Activated naive CD8-positive, alpha-beta T cell treated with anti-CD3 and anti-CD28 coated beads for 36 hours (primary cell): ENCODE measurements at places on chromosomes 11 and 22.

DNA sequence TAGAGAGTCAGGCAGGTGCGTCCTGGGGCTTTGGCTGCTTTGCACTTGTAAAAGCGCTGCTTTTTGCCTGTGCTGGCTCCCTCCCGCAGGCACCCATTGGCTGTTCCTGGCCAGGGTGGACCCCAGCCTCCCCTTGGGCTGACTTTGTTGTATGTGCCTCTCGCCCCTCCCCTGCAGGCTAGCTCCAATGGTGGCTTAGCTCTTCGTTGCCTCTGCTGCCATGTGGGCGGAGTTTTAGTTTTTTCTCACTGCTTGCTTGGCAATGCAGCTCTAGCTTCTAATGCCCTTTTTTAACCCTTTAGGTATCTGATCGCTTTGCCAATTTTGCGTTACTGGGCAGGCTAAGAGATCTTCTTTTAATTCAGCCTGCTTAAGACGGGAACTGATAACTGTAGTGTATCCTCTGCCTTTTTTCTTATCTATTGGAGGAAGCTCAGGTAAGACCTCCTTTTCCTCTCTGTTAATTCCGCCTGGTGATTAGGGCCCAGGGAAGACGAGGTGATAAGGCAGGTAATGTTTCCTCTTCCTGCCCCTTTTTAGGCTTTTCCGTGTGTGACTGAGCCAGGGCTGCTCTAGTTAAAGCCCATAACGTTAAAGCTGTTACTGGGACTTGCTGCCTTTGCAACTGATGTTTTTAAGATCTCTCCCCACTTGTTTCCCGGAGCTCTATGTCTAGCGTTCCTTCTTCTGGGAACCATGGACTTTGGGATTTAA, 11.7 kb upstream of the GLYATL1 start:
- DNase-seq, result peak; percentile 40

- no peak for DNase-seq
Observed at GRCh38 chr11:107359701-107360100, 97.9 kb downstream of the CWF19L2 start.

DNA sequence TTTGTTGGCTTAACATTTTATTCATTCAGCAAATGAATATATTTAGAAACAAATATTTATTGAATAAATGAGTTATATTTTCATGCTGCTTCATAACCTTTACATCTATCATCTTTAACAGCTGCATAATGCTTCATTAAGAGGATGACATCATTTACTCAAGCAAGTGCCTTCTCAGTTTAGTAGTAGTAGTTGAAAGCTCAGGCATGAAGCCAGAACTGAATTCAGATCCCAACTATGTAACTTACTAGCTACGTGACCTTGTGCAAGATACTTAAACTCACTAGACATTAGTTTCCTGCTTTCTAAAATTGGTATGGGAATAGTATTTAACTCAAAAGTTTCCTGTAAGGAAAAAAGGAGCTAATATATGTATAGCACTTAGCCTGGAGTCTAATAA, 90.3 kb downstream of the TMPRSS5 start:
- DNase-seq, result no peak

GRCh38 chr11:64348383-64349024, 8.5 kb downstream of the CCDC88B start:
- DNase-seq, result no peak

DNA sequence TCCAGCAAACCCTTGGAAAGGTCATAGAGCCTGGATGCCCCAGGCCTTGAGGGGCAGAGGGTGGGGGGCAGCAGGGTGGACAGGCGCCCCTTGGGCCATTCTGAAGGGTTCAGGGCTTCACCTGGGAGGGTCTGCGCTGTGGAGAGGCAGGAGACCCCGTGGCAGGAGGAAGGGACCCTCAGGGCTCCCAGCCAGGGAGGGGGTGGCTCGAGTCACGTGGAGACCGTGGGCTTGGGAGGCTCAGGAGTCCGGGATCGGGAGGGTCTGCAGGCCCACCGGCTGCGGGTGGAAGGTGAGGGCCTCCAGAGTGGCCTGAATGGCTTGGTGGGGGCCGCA, 48.5 kb upstream of the A4GALT start:
- no peak for DNase-seq

- no peak for DNase-seq
Observed at GRCh38 chr11:130413405-130414106, 14.9 kb downstream of the ADAMTS8 start.

GRCh38 chr11:6458352-6459098, 15.2 kb downstream of the TRIM3 start:
- DNase-seq, result no peak

DNA sequence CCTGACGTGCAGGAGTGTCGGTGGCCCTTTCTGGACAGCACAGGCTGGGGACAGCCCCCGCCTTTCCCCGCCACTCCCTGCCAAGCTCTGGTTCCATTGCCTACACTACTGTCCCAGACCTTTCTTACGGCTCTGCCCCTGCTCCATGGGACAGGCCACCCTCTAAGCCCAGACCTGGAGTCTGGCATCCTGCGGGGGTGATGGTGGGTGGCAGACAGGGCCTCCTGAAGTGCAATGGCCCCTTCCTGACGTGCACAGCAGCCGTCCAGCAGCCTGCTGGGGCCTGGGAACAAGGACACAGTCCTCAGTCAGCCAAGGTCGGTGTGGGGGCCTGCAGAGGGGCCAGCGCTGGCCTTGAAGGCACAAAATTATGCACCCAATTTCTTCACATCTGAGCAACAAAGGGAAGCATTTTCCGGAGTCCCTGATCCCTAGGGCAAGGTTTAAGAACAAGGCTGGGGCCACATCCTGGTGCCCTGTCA, 79.7 kb upstream of the KCNQ1OT1 start:
- no peak for DNase-seq

DNA sequence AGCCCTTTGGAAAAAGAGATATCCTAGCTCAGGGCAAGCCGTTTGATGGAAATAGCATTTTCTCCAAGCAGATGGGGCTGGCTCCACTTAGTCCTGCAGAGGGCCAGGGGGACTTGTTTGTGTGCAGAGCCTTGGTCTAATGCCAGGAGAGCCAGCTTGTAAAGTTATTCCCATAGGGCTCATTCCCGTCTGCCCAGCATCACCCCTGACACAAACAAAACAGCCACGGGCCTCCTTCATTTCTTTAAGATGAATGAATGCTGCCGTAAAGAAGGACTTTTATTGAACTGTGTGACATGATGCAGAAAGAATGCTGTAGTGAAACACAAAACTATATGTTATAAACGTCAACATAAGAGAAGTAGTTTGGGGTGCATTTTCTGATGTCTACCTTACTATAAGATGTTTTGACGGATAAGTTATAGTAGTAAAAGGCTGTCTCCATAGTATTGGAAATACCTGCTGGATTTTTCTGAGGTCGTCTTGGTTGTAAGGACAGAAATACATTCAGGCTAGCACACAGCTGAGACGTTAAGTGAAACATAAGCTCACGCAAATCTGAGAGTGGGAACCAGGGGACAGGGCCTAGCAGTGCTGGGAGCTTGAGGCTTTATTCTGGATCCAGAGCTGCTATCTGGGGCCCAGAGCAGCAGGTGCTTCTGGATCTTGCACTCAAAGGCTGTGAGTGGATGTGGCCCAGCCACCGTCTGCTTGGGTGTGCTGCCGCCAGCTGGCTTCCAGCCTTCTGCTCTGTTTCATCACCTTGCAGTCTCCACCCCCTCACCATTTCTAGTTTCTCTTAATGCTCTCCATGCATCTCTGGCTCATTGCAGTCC, 53.3 kb downstream of the NCAM1 start:
- DNase-seq, result no peak
